ENCODE measurements at places on chromosomes 7 and 10.
A peak's percentile ranks its signal among the peaks of the same experiment; 100 is the strongest.

- no peak for DNase-seq
Measured at GRCh38 chr7:91358303-91358702, 94.1 kb downstream of the FZD1 start.

GRCh38 chr7:144738708-144739314 is 97.0 kb downstream of the TPK1 start:
- peak; percentile 38 for DNase-seq

DNA sequence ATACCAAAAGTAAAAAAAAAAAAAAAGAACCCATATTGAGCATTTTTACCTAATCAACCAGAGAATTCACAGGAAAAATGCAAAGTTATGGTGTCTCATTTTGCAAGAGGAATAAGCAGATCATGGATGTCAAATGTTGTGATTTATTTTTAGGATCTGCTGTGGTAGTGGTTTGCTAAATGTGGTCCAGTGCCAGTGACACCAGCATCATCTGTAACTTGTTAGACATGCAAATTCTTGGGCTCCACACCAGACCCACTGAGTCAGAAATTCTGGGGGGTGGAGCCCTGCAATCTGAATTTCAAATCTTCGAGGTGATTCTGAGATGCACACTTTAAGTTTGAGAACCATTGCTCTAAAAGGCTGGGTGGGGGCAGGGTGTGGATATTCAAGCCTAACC is 30.1 kb upstream of the ZEB1 start:
- DNase-seq = peak; percentile 82

DNA sequence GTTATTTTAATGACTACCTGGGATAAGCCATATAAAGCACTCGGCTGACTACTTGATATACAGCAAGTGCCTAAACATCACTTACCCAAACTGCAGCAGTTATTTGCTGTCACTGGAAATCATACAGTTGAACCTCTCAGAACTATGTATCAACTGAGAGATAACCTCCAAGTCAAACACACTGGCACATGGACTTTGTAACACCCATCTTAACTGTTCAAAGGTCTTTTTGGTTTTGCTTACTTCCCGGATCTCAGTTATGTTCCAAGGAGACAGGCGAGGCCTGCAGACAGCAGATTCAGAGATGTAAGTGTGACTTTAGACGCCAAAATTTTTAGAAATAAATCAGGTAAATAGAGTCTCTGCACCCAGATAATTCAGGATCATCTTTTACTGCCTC is 34.6 kb upstream of the DAGLB start:
- DNase-seq = no peak

DNA sequence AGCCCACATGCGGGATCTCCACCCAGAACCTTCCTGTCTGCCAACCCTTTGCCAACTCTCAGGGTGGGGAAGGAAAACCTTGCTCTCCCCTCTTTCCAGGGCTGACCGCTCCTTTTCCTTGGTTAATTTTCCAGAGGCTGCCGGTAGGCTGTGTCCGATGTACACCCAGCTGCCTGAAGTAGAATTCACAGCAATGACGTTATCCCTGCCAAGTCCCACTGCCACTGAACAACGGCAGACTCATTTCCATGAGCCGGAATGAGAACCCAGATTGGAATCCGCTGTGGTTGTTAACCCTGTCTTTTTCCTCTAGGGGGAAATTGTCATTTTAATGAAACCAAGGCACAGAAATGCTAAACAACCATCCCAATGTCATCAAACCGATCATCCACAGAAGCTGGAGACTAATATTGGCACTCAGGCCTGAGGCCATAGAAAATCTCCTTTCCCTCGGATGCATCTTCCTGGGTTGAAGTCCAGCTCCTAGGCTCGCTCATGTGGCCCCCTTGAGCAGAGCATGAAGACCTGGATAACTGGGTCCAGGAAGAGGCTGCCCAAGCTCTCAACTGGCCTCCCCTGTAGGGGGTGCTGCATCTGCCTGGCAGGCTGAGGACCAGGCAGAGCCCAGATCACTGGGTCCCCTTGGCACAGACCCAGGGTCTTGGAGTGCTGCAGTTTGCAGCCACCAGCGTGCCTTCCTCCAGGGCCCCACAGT is 30.4 kb downstream of the KLRG2 start:
- DNase-seq = peak; percentile 78

GRCh38 chr7:111756687-111757178 is 194.4 kb upstream of the IMMP2L start:
- peak; percentile 79 for DNase-seq
